ENCODE measurements at places on chromosomes 12 and 14. TPM values are rescaled to one million over a fixed set of nuclear protein-coding genes. Genes with fewer than 3 reads are reported as not detected.

DNA sequence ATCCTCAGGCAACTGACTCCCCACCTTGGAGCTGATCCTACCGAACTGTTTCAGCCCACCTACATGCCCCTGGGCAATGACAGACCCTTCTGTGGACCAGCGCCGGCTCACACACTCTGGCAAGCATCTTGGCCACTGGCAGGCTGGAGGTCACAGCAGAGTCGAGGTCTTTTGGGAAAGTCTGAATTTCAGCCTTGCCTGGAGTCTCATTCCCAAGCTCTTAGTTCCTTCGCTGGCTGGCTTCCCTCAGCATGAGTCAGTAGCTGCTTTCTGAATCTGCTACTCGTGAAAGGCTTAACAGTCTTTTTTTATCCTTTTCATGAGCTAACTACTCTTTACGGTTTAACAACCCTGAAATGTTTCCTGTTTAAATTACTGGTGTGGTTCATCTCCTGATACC lies 44.5 kb downstream of the ASCL4 start:
- DNase-seq = no peak

DNA sequence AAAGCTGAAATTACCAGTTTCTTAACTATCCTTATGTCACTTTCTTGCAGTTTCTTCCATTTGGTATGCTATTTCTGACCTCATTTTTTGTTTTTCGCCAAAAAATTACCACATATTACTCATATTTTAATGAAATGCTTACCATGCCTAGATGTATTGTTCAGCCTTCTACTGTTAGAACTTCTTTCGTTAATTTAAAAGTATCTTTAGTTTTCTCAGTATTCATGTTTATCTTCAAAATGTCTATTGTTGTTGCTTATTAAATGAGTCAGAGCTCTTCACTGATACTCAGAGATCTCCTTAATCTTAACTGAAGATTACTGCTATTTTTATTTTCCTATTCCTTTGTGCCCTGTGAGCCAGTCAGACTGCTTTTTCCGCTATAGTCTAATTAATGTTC lies 20.5 kb downstream of the RAP1B start:
- DNase-seq = no peak

DNA sequence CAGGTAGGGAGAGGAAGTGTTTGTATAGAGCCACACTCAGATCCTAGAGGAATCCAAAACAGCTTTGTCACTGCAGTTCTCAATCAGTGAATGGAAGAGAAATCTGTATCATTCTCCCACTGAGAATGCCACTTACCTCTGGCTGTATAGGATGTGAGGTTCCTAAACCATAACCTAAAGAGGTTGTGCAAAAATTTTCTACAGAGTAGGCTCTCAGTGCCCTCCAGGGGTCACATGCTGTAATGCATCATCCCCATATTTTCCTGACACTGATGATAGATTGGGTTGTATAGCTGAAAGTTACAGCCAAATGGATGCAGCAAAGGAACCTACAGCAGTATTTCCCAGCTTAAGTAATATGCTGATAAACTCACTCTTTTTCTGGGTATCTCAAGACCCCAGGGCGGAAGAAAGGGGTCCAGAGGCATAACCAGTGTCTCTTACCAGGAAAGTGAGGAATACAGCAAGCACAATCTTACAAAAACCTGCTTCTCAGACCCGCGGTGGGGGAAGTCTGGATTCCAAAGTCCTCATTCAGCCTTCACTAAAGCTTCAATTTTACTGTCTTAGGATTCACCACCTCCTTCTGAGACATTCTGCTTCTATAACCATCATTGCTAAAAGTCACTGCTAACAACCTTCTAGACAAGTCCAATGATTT lies 3.8 kb downstream of the BCDIN3D start:
- no peak for DNase-seq

Gene GPX2
- total RNA-seq = not detected

GRCh38 chr12:65152012-65152411 lies 17.4 kb upstream of the LEMD3 start:
- DNase-seq = no peak

GRCh38 chr14:91796617-91797347 lies 64.9 kb upstream of the CATSPERB start:
- no peak for DNase-seq

- DNase-seq = no peak
These were observed 53.3 kb downstream of the MAP4K5 start for GRCh38 chr14:50479041-50479440.

Gene SLC17A8
- not detected for total RNA-seq

DNA sequence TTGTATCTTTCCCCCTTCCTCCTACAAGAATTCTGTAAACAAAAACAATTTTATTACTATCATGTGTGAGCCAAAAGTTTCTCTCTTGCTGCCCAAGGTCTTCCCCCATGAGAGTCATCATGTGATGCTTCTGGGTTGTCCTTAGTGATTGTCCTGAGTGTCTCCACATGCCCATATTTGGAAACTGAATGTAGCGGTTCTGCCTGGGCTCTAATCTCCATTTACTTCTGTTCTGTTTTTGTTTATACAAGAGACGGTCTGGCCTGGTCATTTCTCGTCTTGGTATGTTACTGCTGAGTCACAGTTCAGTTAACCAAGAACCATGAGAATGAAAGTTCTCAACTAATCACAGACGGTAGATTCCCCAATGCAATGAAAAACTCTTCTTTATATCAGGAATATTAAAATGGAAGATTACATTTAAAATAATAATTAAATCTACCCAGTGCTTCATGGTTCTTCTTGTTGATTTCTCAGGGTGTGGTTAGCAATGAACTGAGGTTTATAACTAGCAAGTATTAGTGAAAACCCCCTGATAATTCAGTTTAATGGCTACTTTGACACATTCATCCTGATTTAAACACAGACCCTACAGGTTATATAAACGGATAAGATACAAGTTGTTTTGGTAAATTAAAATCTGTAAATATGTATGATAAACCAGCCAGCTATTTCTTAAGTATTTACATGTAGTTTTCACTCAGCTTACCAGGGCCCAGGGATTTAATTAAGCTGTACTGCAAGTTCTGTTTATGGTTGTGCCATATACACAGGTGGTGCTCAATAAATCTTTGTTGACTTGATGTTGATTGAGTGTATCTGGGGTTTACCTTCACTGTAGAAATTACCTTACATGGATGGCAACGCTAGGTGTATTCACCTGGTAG lies 81.1 kb downstream of the PELI2 start:
- peak; percentile 28 for DNase-seq

DNA sequence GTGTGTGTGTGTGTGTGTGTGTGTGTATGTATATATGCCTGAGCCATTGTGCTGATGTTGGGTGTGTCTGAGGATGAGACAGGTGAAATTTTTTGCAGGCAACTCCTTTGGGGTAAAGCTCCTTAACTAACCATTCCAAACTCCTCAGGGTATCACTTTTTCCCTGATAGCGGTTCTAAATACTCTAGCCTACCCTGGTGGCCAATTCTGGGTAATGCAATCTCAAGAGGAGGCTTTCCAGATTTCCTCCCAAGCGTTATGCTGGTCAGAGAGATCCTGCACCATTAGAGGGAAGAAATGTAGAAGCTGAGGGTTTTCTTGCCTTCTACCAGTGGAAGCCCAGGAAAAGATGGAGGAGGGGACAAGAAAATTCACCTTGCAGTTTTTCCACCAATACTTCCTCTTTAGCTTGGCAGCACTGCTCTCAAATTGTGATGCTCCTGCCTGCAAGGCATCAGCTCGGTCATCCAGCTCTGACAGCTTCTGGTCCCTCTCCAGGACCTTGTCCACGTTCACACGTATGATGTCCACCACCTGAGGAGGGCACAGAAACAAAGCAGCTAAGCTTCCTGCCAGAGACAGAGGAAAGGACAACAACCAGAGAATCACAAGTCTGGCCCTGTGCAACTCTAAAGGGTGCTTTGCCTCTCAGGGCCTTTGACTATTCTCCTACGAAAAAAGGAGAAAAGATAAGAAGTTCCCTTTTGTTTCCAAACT lies 4.9 kb downstream of the VAMP1 start:
- DNase-seq = peak; percentile 38

Gene SLC2A14
- total RNA-seq = 1.2 TPM

Gene CEP170B
- 1.2 TPM for total RNA-seq

- DNase-seq = no peak
These were observed 184.4 kb upstream of the BCL2L14 start for GRCh38 chr12:11886339-11886738.

GRCh38 chr12:27193854-27194544 lies 50.1 kb upstream of the STK38L start:
- peak; percentile 70 for DNase-seq

DNA sequence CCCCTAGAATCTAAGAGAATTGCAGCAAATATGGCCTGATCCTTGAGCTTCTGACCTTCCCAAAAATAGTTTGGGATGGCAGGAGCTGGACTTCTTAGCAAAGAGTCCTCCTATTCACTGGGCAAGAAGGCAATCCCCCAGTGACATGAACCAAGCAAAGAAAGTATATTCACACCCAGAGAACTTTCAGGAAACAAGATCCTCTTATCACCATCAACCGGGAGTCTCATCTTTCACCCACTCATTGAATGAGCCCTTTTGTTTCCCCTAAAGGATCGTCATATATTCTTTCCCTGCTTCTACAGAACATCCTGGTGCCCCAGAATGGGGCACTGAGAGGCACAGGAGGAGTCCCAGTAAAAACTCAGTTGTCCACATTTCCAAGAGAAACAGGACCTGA lies 19.7 kb downstream of the SPTB start:
- DNase-seq = no peak

Gene AQP2
- not detected for total RNA-seq

GRCh38 chr12:862303-862911 lies 87.1 kb downstream of the RAD52 start:
- DNase-seq = no peak

GRCh38 chr14:72961579-72962335 lies 35.5 kb downstream of the DCAF4 start:
- no peak for DNase-seq

DNA sequence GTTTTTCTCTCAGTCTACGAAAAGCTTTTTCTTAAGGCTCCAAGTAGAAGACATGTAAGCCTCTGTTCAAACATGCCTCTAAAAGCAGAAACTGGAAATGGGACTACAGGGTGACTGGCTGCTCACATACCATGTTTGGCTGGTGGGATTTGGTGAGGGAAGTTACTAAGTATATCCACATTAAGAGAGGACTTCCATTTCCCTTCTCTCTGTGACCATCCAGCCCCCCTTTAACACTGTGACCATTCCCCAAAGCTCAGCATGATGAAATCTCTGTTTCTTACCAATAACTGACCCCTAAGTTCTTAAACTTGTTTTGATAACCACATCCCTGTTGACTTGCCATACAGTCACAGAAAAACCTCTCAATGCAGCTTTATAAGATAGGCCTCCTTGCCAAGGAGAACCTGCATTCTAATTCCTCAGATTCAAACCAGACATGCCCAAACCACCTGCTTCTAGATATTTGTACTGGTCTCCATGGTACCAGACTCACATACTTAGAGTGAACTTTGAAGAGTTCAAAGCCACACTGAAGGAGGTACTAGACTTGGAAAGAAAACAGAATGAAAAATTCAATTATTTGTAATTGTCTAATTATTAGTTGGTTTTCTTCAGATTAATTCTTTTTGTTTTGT lies 102.2 kb downstream of the VEZT start:
- no peak for DNase-seq

- DNase-seq = no peak
These were observed 349.9 kb downstream of the LRIG3 start for GRCh38 chr12:58570411-58570810.

DNA sequence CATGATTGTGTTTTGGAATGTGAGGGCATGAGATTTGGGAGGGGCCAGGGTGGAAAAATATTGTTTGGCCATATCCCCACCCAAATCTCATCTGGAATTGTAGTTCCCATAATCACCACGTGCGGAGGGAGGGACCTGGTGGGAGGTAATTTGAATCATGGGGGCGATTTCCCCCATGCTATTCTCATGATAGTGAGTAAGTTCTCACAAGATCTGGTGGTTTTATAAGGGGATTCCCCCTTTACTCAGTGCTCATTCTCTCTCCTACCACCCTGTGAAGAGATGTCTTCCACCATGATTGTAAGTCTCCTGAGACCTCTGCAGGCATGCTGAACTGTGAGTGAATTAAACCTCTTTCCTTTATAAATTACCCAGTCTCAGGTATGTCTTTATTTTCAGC lies 15.7 kb downstream of the OR10P1 start:
- DNase-seq = no peak

DNA sequence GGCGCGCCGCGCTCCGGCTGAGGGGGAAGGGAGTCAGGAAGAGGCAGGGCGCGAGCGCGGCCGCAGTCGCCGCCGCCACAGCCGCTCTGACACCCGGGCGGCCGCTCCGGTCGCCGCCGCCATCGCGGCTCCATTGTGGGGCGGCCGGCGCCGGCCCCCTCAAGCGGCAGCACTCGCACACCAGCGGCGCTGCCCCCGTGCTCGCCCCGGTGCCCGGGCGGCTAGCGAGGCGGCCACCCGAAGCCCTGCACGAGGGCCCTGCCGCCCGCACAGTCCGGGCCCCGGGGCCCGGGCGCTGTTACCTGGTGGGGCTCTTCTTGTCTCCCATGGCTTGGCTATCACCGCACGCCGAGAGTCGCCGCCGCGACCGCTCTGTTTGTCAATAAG lies 202 bp downstream of the YAF2 start:
- no peak for DNase-seq

DNA sequence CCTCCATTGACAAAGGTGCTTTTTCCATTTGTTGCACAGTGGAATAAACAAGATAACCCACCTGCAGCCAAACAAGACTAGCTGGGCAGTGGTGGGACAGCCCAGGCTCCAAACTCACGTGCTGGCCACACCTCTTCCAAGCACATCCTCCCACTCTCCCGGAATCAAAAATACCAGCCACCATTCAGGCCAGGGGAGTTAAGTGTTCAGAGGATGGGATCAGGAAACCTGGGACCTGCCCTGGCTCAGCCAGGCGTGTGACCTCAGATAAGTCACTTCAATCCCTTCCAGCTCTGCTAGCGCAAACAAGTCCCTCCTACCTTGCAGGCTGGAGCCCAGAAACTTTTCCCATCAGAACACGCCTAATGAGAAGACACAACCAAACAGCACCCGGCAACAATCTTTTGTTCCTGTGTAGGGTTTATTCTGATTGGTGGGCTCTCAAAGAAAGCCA lies 43.3 kb downstream of the ACTN1 start:
- DNase-seq = no peak

DNA sequence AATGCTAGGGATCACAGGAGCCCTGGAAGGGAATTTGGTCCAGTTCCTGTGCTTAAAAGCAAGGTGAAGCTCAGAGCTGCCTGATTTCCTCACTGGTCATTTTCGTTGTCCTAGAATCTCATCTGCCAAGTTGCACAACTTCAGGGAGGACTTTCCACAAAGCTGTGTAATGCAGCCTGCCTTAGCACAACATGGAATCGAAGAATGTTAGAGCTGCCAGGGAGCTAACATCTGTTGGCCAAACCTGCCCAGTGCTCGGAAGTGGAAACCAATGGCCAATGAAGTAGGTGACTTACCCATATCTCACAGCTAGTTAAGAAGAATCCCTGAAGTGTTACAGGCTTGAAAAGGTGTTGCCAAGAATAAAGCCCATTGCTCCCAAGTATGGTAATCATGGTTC lies 79.9 kb upstream of the SSTR1 start:
- DNase-seq = no peak

Gene TBC1D30
- 14.8 TPM for total RNA-seq

DNA sequence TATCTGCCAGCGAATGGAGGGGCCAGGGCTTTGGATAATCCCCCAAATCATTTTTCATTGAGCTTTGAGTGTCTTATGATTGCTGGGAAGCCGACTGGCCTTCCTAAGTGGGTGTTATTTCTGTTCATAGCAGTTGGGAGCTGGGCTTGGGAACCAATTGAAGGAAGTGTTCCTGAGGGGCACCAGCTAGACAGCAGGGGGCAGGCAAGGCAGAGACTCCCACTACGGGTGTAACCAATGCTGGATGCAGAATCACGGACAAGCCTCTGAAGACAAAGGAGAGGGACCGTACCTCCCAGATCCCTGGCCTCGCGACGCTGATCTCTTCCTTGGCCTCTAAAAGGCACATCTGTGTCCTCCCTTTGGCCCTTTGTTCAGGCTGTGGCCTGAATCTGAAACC lies 149.0 kb upstream of the PRMT8 start:
- no peak for DNase-seq

Gene RBM19
- total RNA-seq = 33.5 TPM

Measured in uterus (tissue), 4 donors.